Central memory CD4-positive, alpha-beta T cell (primary cell): ENCODE measurements at places on chromosomes 4 and X.

- no peak for DNase-seq
These were observed 98.1 kb upstream of the OTUD4 start for GRCh38 chr4:145278341-145279121.

- DNase-seq = no peak
These were observed 162.7 kb downstream of the SHOX start for GRCh38 chrX:793216-793770.

GRCh38 chr4:90293320-90293719, 166.1 kb downstream of the CCSER1 start:
- DNase-seq = no peak

GRCh38 chrX:53125506-53125905, 31.6 kb downstream of the KANTR start:
- no peak for DNase-seq

GRCh38 chr4:90852237-90852636, 725.0 kb downstream of the CCSER1 start:
- no peak for DNase-seq

- DNase-seq = no peak
These were observed 16.2 kb downstream of the DGKQ start for GRCh38 chr4:957231-957580.

DNA sequence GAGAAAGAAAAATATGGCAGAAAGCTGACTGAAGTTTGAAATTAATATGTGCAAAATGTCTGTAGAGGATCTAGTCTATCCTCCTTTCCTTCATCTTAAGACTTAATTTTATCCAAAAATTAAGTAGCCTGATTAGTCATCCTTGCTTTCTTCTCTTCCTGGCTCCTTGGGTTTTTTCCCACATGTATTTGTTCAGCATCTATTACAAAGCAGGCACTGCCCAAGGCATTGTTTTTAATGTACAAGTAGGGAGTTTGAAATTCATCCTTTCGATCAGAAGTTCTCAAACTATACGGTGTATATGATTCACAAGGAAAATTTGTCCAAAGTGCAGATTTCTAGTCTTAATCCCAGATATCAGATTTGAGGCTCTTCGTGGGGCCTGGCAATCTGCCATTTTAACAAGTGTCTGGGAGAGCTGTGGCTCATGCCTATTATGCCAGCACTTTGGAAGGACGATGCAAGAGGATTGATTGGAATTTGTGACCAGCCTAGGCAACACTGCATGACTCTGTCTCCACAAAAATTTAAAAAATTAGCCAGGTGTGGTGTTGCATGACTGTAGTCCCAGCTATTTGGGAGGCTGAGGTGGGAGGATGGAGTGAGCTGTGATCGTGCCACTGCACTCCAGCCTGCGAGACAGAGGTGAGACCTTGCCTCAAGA, 19.4 kb upstream of the YTHDC1 start:
- no peak for DNase-seq
